ENCODE measurements at places on chromosomes 1 and 21. TPM values are rescaled to one million over a fixed set of nuclear protein-coding genes. Genes with fewer than 3 reads are reported as not detected.

Gene CELA3A
- 0.54 TPM for polyA plus RNA-seq

Gene DIRAS3
- not detected for polyA plus RNA-seq

Gene ITLN2
- not detected for polyA plus RNA-seq

Gene KRTAP11-1
- polyA plus RNA-seq = not detected

Gene MX2
- 2.5 TPM for polyA plus RNA-seq

Gene DNASE2B
- polyA plus RNA-seq = not detected

Gene MYBPH
- polyA plus RNA-seq = not detected

Gene PCBP3
- 9.6 TPM for polyA plus RNA-seq

Gene LRRC38
- polyA plus RNA-seq = not detected

Gene NOS1AP
- 3.1 TPM for polyA plus RNA-seq

Gene RBM11
- 1.0 TPM for polyA plus RNA-seq

Gene NBPF4
- not detected for polyA plus RNA-seq

Gene RAVER2
- polyA plus RNA-seq = 11.9 TPM

Gene DCST1
- polyA plus RNA-seq = 0.09 TPM

Gene OR2G6
- not detected for polyA plus RNA-seq

Gene FBXO44
- polyA plus RNA-seq = 3.0 TPM

Gene SLC9C2
- not detected for polyA plus RNA-seq

Gene FAM72B
- polyA plus RNA-seq = not detected

Gene RPRD2
- 4.2 TPM for polyA plus RNA-seq

Gene TTC34
- under 0.01 TPM for polyA plus RNA-seq

Gene CAMK2N1
- 231 TPM for polyA plus RNA-seq

Gene INSRR
- not detected for polyA plus RNA-seq

Gene SYCP1
- not detected for polyA plus RNA-seq

Gene CROCC
- polyA plus RNA-seq = 3.5 TPM

Gene TNFRSF18
- not detected for polyA plus RNA-seq

Gene CCDC27
- not detected for polyA plus RNA-seq

Gene LHX8
- polyA plus RNA-seq = not detected

Gene OR2L3
- polyA plus RNA-seq = 0.01 TPM

Gene SPRR2E
- polyA plus RNA-seq = not detected

Gene OR2M7
- polyA plus RNA-seq = not detected

Gene BGLAP
- not detected for polyA plus RNA-seq

Gene PRELP
- polyA plus RNA-seq = 0.92 TPM

Gene KIF17
- 1.3 TPM for polyA plus RNA-seq

Gene TFF1
- polyA plus RNA-seq = 414 TPM

Gene LRRC39
- 0.52 TPM for polyA plus RNA-seq

Gene SVBP
- polyA plus RNA-seq = 36.1 TPM

Gene FMN2
- 2.1 TPM for polyA plus RNA-seq

Gene BRINP3
- 3.2 TPM for polyA plus RNA-seq

Measured in sigmoid colon (tissue), 7 donors.